ENCODE measurements at places on chromosomes 11 and 22.

- DNase-seq = no peak
Measured at GRCh38 chr11:45983471-45983845, 61.0 kb downstream of the LARGE2 start.

DNA sequence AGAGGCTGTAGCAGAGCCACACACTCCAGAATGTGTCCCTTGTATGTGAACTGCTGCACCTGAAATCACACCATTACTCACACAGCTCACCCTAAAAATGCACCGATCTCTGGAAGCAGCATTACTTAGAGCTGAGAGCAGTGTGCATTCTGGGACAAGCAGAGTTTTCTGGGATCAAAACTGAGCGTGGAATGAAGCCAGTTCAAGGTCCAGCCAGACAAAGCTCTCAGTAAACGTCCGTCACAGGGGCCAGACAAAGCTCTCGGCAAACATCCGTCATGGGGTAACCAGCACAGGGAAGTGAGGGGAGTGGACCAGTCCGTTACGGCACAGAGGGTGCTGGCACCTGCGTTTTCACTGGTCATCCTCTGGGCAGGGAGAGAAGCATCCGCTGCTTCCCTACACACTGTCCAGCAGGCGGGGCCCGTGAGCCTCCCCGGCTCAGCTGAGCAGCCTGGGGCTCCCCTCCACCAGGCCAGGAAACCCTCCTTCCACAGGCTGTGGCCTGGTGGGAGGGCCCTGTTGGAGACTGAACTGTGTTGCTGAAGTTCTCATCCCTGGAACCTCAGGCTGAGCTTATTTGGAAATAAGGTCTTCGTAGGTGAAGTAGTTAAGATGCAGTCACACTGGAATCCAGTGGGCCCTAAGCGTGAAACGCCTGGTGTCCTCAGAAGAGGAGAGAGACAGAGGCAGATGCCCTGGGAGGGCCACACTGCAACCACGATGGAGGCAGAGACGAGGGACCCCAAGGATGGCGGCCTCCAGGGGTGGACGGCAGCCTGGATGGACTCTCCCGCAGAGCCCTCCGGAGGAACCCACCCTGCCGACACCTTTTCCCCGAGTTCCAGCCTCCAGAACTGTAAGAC is 883.9 kb downstream of the BRD1 start:
- no peak for DNase-seq

GRCh38 chr11:65657426-65657825 is 5.3 kb downstream of the RELA start:
- DNase-seq = no peak

DNA sequence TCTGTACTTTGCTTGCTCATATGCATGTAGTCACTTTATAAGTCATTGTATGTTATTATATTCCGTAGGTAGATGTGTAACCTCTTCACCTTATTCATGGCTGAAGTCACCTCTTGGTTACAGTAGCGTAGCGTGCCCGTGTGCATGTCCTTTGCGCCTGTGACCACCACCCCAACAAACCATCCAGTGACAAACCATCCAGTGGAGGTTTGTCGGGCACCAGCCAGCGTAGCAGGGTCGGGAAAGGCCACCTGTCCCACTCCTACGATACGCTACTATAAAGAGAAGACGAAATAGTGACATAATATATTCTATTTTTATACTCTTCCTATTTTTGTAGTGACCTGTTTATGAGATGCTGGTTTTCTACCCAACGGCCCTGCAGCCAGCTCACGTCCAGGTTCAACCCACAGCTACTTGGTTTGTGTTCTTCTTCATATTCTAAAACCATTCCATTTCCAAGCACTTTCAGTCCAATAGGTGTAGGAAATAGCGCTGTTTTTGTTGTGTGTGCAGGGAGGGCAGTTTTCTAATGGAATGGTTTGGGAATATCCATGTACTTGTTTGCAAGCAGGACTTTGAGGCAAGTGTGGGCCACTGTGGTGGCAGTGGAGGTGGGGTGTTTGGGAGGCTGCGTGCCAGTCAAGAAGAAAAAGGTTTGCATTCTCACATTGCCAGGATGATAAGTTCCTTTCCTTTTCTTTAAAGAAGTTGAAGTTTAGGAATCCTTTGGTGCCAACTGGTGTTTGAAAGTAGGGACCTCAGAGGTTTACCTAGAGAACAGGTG is 11.1 kb downstream of the CCND1 start:
- no peak for DNase-seq

DNA sequence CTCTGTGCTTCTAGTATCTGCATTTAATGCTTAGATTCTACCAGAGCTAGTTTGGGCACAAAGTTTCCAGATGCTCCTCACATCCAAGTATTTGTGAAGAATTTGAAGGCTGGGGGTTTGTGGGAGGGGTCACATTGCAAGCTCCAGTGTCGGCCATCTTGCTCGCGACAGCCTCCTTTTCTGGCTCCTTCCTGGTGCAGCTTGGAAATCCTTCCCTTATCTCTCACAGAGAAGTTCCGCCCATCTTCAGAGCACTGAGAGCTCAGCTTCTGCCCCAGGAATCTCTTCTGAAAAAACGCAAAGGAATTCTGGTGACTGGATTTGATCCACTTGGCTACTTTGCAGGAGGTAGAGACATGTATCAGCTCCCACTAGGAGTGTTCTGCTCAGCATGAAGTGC is 497.5 kb downstream of the TBC1D22A start:
- no peak for DNase-seq

DNA sequence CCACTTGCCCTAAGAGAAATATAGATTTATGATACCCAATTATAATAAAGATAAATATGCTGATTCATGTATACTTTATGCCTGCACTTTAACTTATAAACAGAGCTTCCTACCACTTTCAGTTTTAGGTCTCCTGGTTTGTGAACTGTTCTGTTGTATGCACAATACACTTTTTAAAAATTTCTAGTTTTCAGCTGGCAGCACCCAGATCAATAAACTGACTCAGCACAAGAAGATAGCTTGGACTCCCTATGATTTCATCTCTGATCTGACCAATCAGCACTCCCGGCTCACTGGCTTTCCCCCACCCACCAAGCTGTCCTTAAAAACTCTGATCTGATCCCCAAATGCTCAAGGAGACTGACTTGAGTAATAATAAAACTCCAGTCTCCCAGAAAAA is 33.5 kb upstream of the FAM181B start:
- DNase-seq = no peak

Data from stimulated activated CD4-positive, alpha-beta T cell treated with anti-CD3 and anti-CD28 coated beads, Interleukin-1b, Interleukin-23, amount 100 ng/mL, for 4 hours (primary cell).